ENCODE measurements at places on chromosomes 12 and 14. TPM values are rescaled to one million over a fixed set of nuclear protein-coding genes. Genes with fewer than 3 reads are reported as not detected.

The PTHLH gene
- total RNA-seq: not detected

The ACOT4 gene
- total RNA-seq: not detected

The ACSM4 gene
- total RNA-seq: not detected

The TMEM52B gene
- not detected for total RNA-seq

The EIF2S3B gene
- not detected for total RNA-seq

The RALGAPA1 gene
- 247 TPM for total RNA-seq

The KHNYN gene
- total RNA-seq: 348 TPM

The SRRM4 gene
- 0.45 TPM for total RNA-seq

GRCh38 chr12:47481041-47481440 is 224.8 kb downstream of the RPAP3 start:
- H3K27ac ChIP-seq: no peak overlapping the region
- no peaks in the 10 kb centered on the region for H3K27me3 ChIP-seq
- H3K4me1 ChIP-seq: no peaks in the 10 kb centered on the region

GRCh38 chr12:48489012-48489411 is 6.7 kb downstream of the C12orf54 start:
- no peaks in the 10 kb centered on the region for H3K27me3 ChIP-seq
- H3K4me3 ChIP-seq: no peak overlapping the region
- no peaks in the 10 kb centered on the region for H3K4me1 ChIP-seq
- DNase-seq: no peak
- no peak overlapping the region for H3K27ac ChIP-seq

GRCh38 chr14:75307700-75308379 is 29.2 kb downstream of the FOS start:
- H3K27me3 ChIP-seq: no peaks in the 10 kb centered on the region
- peak; percentile 91 for DNase-seq
- H3K27ac ChIP-seq: no peak overlapping the region
- H3K4me3 ChIP-seq: no peak overlapping the region
- peaks cover 29% of the 10 kb centered on the region for H3K4me1 ChIP-seq
- no peaks in the 10 kb centered on the region for H3K36me3 ChIP-seq

- H3K27me3 ChIP-seq: no peaks in the 10 kb centered on the region
- peaks cover 16% of the 10 kb centered on the region for H3K4me1 ChIP-seq
- H3K4me3 ChIP-seq: no peak overlapping the region
- H3K27ac ChIP-seq: no peak overlapping the region
- no peak for DNase-seq
- H3K36me3 ChIP-seq: peaks cover 51% of the 10 kb centered on the region
Measured at GRCh38 chr12:118237052-118237665, 101.2 kb downstream of the PEBP1 start.

- no peak overlapping the region for H3K4me3 ChIP-seq
- H3K27me3 ChIP-seq: no peaks in the 10 kb centered on the region
- no peaks in the 10 kb centered on the region for H3K36me3 ChIP-seq
- peak; percentile 21 for DNase-seq
- H3K27ac ChIP-seq: no peak overlapping the region
Measured at GRCh38 chr12:19783547-19784444, 344.5 kb downstream of the AEBP2 start.

GRCh38 chr12:132305991-132306884 is 23.2 kb downstream of the GALNT9 start:
- no peaks in the 10 kb centered on the region for H3K36me3 ChIP-seq
- H3K4me1 ChIP-seq: no peaks in the 10 kb centered on the region
- no peak for DNase-seq
- no peak overlapping the region for H3K4me3 ChIP-seq
- peaks cover 47% of the 10 kb centered on the region for H3K27me3 ChIP-seq

- no peaks in the 10 kb centered on the region for H3K36me3 ChIP-seq
- no peak overlapping the region for H3K27ac ChIP-seq
- no peak overlapping the region for H3K4me3 ChIP-seq
- DNase-seq: no peak
Measured at GRCh38 chr12:43292699-43293098, 259.3 kb downstream of the ADAMTS20 start.
